ENCODE measurements at places on chromosomes 11 and 22.

GRCh38 chr22:47115921-47116320 lies 353.5 kb downstream of the TBC1D22A start:
- DNase-seq, result no peak

DNA sequence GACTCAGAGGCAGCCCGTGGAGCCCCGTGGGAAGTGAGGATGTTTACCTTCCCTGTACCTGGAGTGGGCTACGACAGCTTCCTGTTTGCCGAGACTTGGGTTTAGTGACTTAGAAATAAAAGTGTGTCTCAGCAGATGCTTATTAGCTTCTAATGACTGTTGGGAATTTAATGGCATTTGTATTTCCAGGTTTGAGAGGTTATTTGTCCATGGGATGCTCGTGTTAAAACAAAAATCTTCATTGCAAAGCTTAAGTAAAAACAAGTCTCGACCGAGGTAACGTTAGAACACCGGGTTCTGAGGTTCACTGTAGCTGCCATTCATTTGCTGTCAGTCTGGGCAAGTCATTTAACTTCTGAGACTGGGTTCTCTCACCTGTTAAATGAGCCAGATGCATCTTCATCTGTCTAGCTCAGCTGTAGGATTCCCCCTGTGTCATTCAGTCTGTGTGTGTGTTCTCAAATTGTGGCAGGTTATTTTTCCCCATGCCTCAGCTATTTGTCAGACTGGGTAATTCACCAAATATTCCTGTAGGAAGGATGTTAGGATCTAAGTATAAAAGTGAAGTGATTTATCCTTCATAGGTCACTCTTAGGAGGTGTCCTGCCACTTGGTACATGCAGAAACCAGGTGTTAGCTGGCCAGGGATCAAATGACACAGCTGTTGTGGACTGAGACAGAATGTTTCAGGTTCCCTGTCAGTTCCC lies 791 bp downstream of the EI24 start:
- DNase-seq, result no peak

DNA sequence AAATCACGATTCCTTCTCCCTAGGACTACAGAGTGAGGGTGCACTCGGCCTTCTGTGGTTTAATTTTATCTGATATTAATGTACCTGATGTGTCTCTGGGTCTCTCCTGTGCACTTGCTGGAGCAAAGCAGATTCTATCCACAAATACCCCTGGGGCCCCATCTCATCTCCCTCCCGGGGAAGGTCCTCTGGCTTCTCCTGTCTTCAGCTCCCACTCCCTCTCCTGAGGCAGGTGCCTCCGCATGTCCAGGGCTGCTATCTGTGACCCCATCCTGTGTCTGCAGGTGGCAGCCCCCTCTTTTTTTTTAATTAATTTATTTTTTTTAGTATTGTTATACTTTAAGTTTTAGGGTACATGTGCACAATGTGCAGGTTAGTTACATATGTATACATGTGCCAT lies 558.7 kb downstream of the BRD1 start:
- peak; percentile 26 for DNase-seq

- DNase-seq, result no peak
Measured at GRCh38 chr11:63802637-63803414, 10.4 kb upstream of the SPINDOC start.

GRCh38 chr22:28637225-28637624 lies 42.4 kb downstream of the TTC28 start:
- no peak for DNase-seq

- no peak for DNase-seq
Measured at GRCh38 chr11:60984636-60985035, 13.2 kb downstream of the CD6 start.

Measured in coronary artery (tissue), 2 donors.